ENCODE measurements at places on chromosomes 5 and 9. TPM values are rescaled to one million over a fixed set of nuclear protein-coding genes. Genes with fewer than 3 reads are reported as not detected.

Gene TMEM232
- 1.3 TPM for total RNA-seq

Gene TEX48
- total RNA-seq = not detected

Gene CDC23
- total RNA-seq = 7.1 TPM

Gene FOXD4L3
- not detected for total RNA-seq

Gene SCGB3A2
- not detected for total RNA-seq

Gene NACC2
- total RNA-seq = 12.7 TPM

Gene GARIN3
- not detected for total RNA-seq

Gene PGM5
- total RNA-seq = 275 TPM

DNA sequence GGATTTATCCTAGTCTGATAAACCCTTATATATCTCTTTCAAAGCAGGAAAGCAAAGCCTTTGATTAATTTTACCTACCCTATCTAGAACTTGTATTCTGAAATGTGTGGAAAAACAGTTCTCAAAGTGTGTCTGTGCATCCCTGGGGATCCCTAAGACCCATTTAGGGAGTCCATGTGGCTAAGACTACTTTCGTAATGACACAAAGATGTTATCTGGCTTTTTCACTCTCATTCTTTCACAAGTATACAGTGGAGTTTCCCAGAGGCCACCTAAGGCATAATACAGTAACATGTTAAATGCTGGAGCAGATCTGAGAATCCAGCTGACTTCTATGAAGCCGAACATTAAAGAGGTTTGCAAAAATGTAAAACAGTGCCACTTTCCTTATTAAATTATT lies 54.3 kb upstream of the TNFSF15 start:
- DNase-seq = no peak

DNA sequence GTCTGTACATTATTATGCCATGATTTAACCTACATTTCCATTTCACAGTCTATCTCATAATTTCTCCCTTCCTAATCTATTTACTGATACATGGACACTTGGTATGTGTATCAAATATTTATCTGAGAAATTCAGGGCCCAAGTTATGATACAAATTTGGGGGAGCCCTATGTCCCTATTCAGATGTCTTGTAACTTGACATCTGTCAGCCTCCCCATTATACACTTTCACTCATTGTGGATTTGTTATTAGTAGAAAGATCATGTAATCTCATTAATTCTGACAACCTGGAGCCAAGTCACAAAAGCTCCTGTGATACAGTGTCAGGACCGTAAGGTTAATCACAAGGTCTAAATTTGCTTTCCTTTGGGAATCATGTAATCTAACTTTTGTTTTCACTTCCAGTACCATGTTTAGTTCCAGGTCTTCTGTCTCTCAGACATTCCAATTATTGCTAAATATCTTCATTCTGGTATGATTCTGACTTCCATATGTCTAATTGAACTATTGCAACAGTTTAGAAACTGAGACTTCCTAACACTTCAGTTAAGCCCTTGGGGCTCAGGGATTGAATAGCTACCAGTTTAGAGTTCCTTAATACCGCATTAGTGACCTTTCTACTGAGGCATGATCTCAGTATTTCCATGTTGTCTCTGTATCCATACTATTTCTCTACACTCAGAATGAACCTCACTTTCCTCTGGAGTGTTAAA lies 182.9 kb upstream of the NUDT12 start:
- no peak for DNase-seq

DNA sequence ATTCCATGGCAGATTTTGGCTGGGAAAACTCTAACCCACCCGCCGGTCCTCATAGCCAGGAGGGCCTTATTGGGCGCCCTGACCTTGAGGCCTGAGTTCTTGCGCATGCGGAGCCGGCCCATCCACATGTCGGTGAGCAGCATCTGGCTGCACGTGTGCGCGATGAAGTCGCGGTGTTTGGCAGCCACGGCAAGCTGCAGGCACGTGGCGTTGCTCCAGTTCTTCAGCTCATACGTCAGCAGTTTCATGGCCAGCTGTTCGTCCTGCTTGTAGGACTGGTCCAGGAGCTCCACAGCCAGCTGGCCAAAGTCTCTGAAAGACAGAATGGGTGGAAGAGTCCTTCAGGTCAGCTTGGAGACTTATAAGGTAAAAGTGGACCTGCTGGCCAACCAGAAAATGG lies 204.3 kb upstream of the KLF9 start:
- no peak for DNase-seq

- no peak for DNase-seq
Observed at GRCh38 chr5:134345996-134346395, 21.0 kb downstream of the CDKL3 start.

- DNase-seq = no peak
Observed at GRCh38 chr9:105168870-105169319, 75.6 kb upstream of the SLC44A1 start.

GRCh38 chr5:173707392-173707791 lies 90.9 kb upstream of the BOD1 start:
- no peak for DNase-seq

DNA sequence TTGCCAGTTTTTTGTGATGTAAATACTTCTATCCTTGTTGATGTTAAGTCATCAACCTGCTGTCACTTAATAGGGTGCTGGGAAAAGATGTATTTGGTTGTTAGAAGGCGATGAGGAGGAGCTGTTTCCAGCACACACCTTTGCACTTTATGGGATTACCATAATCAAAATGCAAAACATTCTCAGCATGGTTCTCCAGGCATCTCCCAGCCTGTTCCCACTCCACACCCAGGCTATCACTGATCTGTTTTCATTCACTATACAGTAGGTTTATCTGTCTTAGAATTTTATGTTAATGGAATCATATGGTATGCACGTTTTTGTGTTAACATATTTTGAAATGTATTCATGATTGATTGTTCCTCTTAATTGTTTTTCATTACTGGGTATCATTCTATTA lies 35.9 kb downstream of the PCSK5 start:
- DNase-seq = no peak

DNA sequence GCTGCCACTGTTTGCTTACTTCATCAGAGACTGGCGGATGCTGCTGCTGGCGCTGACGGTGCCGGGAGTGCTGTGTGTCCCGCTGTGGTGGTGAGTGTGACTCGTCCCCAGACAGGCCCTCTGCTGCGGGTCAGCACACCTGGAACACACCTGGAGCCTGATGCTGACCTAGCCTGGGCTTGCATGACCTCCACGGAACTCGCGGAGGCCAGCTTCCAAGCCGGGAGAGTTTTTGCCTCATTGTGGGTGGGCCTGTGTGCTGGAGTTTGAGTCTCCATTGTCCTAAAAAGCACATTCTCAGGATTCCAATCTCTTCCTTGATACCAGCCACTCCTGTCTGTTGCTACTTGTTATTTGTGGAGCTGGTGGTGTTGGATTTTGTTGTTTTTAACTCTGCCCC lies 28.1 kb downstream of the SLC22A4 start:
- DNase-seq = no peak

DNA sequence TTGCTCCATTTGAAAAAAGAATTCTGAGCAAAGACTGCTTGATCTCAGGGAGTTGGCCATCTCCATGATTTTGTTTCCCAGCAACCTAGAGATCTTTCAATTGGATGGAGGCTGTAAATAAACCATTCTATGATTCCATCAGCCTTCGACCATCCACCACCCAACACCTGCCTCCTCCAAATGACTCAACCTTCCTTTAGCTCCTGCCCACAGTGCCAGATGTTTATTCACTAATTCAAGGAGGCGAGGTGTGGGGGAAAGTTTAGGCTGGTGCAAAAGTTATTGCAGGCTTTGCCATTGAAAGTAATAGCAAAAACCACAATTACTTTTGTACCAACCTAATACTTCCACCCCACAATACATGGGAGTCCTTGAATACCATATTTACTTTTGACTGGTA lies 327.5 kb downstream of the CAAP1 start:
- DNase-seq = no peak

DNA sequence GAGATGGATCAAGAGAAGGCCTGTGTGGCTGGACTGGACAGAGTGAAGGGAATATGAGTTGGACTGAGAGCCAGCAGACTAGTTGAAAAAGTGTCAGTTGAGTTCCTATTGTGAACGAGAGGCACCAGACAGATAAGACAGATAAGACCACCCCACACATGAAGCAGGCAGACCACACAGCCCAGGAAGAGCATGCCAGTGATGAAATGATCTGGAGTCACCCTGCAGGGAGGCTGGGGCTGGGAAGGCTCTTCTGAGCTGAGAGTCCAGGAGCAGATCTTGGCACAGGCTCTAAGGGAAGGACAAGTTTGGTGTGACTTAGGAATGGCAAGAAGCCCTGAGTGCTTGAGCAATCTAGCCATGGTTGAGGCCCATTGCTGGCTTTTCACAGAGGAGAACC lies 10.6 kb upstream of the SLC25A48 start:
- no peak for DNase-seq

- DNase-seq = no peak
Observed at GRCh38 chr9:100211476-100211875, 112.4 kb downstream of the INVS start.

- no peak for DNase-seq
Observed at GRCh38 chr5:50958852-50959457, 292.5 kb downstream of the PARP8 start.
